ENCODE measurements at places on chromosomes 11 and 22.

- DNase-seq: no peak
These were observed 44.6 kb upstream of the RIC3 start for GRCh38 chr11:8213376-8213775.

GRCh38 chr11:16587670-16588069, 150.8 kb upstream of the C11orf58 start:
- DNase-seq: no peak

GRCh38 chr11:6489306-6489705, 7.8 kb upstream of the DNHD1 start:
- no peak for DNase-seq

DNA sequence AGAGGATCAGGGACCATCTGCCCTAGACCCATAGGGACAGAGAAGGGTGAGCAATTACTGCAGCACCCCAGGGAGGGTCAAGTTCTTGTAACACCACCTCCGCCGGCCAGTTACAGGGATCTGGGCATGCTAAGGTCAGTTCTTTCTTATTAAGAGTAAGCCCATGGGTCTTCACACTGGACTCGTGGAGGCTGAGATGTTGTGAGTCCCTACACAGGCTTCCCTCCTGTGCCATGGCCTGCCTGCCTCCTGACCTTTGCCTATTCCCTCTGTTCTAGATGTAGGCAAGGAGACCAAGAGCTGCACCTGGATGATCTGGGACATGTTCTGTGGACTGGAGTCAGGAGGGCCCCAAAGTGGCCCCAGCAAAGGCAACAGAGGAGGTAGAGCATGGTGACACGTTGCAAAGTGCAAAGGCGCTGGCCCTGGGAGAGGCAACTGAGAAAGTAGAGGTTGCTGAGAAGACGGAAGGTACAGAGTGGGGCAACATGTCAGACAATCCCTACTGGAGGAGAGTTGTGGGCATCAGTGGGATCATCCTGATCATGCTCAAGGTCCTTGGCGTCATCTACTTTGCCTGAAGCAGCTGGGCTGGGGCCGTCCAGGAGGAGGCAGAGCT, 16.3 kb upstream of the GNAZ start:
- DNase-seq: no peak

- DNase-seq: no peak
These were observed 189.5 kb downstream of the PGR start for GRCh38 chr11:100940111-100940510.

GRCh38 chr11:28697920-28698827, 590.0 kb downstream of the METTL15 start:
- no peak for DNase-seq

DNA sequence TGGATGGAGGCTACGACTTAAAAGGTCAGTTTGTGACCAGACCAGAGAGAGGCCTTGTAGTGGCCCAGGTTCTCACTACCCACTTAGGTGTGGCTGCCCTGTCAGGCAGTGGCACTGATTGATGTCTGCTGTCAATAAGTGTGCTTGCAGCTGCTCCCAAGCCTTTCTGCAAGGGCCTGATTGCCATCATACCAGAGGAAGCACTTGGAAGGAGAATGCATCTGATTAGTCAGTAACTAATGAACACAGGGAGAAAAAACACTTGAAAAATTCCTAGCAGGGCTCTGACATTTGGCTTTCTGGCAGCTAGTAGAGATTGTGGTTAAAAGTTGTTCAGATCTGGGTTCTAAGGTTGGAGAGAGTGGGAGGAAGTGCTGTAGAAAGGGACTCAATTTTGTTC, 107.5 kb downstream of the NAV2 start:
- DNase-seq: no peak

- DNase-seq: no peak
These were observed 42.2 kb downstream of the BUD13 start for GRCh38 chr11:116730601-116731000.

- DNase-seq: no peak
These were observed 38.6 kb downstream of the PPP6R3 start for GRCh38 chr11:68498903-68499883.

- DNase-seq: no peak
These were observed 212.0 kb upstream of the CHORDC1 start for GRCh38 chr11:90434858-90435257.

GRCh38 chr22:19643448-19644313, 70.6 kb upstream of the SEPTIN5 start:
- DNase-seq: no peak

GRCh38 chr11:112369916-112370315, 109.3 kb upstream of the PLET1 start:
- no peak for DNase-seq

DNA sequence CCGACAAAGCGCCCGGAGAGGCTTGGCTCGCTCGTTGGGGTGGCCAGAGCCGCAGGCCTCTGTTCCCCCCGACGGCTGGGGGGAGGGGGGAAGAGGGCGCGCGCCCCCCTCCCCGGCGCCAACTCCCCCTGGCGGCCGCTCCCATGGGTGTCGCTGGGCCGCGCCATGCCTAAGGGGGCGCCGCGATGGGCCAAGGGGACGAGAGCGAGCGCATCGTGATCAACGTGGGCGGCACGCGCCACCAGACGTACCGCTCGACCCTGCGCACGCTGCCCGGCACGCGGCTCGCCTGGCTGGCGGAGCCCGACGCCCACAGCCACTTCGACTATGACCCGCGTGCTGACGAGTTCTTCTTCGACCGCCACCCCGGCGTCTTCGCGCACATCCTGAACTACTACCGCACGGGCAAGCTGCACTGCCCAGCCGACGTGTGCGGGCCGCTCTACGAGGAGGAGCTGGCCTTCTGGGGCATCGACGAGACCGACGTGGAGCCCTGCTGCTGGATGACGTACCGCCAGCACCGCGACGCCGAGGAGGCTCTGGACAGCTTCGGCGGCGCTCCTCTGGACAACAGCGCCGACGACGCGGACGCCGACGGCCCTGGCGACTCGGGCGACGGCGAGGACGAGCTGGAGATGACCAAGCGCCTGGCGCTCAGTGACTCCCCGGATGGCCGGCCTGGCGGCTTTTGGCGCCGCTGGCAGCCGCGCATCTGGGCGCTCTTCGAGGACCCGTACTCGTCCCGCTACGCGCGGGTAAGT, 1.4 kb downstream of the KCNC1 start:
- no peak for DNase-seq

DNA sequence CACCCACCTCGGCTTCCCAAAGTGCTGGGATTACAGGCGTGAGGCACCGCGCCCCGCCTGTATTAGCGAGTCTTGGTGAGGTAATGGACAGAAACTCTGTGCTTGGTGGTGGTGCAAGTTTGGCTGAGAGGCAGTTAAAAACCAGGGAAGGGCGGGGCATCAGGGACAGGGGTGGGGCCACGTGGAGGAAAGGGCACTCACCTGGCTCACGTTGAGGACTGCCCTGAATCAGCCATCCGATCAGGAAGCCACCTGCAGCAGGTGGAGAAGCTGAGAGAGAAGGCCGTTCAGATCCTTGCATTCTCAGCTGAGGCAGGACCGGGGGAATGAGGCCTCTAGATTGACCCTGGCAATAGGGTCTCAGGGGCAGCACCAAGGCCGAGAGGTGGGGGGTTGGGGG, 12.1 kb upstream of the CHRM1 start:
- DNase-seq: no peak

DNA sequence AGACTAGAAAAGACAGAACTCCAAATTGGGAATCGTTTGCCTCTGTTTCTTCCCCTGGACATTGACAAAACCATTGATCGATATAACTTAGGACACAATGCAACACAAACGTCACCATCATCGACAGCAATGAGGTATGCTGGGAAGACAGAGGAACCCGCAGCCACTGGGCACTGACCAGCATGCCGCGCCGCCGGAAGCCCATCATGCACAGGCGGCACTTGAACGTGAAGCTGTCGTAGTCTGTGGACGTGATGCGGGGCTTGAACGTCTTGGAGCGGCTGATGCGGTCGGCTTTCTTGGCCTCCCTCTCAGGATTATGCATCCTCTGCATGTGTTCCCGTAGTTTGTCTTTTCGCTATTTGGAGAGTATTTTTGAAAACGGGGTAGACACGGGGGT, 23.0 kb upstream of the NFRKB start:
- DNase-seq: no peak

DNA sequence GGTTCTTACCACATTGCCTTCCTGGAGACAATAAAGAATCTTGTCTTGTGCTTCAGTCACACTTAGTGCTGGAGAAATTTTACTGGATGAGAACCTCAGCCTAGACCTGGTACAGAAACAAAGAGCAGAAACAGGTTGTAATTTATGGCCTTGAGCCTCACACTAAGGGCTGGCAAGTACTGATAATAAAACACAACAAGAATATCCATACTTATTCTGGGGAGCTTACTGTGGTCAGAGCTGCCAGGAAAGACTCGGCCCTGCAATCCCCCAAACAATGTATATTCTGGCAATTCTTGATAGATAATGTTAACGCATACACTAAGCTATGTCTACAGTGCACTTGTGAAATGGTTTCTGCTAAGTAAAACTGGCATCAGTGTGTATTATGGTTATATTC, 9.7 kb downstream of the SNX19 start:
- DNase-seq: no peak

GRCh38 chr11:25794804-25795203, 537.1 kb upstream of the ANO3 start:
- no peak for DNase-seq

GRCh38 chr22:29093501-29094300, 20.9 kb downstream of the KREMEN1 start:
- no peak for DNase-seq

GRCh38 chr22:42131562-42131961, 952 bp upstream of the CYP2D6 start:
- DNase-seq: no peak

- DNase-seq: no peak
These were observed 19.8 kb upstream of the RAPSN start for GRCh38 chr11:47468598-47469214.

DNA sequence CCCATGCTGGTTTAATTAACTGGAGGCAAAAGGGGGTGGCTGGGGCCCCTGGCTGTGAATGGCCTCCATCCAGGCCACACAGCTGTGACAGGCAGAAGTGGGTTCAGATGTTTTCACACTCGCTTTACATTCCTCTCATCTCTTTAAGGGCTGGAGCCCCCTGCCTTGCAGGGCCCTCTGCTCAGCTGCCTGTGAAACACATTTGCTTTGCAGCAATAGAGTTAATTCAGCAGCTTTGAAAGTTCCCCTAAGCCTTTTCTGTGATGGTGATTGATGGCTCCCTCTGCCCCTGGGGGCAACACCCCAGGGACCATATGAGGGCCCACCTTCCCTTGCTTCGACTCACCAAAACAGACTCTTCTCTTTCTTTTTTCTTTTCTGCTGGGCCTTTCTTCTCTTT, 139.3 kb downstream of the FEZ1 start:
- no peak for DNase-seq

GRCh38 chr11:20015529-20016427, 144.5 kb downstream of the DBX1 start:
- DNase-seq: no peak

DNA sequence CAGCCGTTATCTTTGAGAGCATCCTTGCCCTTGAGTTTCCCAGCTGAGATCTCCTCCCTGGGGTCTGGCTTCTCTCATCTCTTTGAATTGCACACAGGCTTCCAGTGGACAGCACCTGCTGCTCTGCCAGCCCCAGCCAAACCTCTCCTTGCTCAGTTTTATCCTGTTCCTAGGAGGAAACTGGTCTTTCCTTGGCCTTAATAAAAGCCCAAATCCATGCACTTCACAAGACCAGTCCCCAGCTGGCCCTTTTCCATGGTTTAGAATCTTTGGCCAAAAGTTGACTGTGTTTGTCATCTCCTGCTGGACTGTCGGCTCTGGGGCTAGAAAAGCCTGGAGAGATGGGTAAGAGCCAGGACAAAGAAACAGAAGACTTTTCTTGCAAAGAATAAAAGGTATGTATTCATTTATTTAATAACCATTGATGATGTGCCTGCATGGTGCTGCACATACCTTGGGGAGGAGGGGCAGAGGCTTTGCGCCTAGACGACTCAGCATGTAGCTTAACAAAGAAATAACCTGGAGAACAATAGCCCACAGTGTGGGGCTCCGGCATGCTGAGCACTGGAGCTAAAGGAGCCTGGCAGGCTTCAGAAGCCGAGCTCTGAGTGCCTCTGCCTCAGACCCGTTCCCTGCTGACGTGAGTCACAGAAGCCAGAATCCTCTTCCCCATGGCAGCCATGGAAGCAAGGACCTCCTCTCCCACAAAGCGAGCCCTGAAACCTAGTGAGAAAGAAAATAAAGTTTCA, 319.3 kb upstream of the B3GAT1 start:
- DNase-seq: no peak

DNA sequence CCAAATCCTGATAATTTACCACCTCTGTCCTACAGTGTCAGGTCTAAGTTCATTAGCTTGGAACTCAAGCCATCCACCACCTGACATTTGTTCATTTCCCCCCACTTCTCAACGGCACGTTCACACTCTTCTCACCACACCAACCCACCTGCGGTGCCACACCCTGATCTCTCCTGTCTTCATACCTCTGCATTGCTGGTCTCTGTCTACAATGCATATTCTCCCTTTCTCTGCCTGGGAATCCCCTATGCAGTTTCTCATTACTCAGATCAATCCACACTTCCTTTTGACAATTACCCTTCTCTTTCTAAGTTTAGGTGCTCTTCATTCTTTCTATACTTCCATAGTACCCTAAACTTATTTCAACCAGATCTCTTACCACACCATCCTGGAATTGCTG, 20.4 kb upstream of the EMSY start:
- no peak for DNase-seq

- DNase-seq: no peak
These were observed 50.4 kb downstream of the KCNQ1OT1 start for GRCh38 chr11:2649400-2649799.

GRCh38 chr11:60914633-60915247, 782 bp downstream of the TMEM109 start:
- DNase-seq: no peak

- DNase-seq: no peak
These were observed 61.2 kb upstream of the BLID start for GRCh38 chr11:122177238-122177637.

DNA sequence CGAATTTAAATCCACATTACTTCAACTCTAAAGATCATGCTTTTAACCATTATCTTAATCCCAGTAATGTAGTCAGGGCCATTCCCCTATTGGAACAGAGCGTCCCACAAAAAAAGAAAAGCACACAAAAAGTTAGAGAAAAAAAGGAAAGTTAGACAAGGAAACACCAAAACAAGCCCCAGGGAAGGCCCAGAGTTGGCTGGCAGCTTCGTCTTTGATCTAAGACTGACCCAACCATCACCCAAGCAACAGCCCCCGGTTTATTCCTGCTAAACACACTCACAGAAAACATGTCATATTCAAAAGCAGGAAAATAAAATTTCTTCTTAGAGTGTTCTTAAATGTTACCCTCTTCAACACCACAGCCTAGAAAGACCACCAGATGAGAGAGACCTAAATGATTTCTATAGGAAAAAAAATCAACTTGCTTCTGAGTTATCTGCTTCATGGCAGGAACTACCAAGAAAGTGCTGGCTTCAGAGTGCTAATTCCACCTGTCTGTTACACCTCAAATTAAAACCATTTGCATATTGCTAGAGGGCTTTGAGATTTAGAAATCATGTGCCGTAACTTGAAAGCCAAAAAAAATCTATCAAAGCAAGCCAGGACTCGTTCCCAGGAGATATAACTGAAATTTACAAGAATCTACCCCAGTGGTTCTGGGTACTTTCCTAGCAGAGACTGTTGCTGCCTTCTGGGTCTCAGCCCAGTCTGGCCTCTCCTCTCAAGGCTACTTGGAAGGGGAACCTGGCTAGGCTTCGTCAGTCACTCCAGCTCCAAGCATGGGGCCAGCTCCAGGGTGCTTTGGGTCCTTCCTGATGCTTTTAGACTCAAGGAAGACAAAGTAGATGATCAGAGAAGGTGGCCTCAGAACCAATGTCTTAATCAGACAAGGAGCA, 31.2 kb downstream of the POU2AF3 start:
- no peak for DNase-seq

- peak; percentile 53 for DNase-seq
These were observed 5.5 kb downstream of the C11orf24 start for GRCh38 chr11:68266121-68266891.

GRCh38 chr11:103920449-103920848, 116.0 kb upstream of the DDI1 start:
- DNase-seq: no peak
